ENCODE measurements at places on chromosomes 5 and 9.

GRCh38 chr5:22986281-22986680 is 133.1 kb upstream of the CDH12 start:
- DNase-seq = no peak

- DNase-seq = no peak
These were observed 180.7 kb upstream of the RAI14 start for GRCh38 chr5:34475249-34475966.

DNA sequence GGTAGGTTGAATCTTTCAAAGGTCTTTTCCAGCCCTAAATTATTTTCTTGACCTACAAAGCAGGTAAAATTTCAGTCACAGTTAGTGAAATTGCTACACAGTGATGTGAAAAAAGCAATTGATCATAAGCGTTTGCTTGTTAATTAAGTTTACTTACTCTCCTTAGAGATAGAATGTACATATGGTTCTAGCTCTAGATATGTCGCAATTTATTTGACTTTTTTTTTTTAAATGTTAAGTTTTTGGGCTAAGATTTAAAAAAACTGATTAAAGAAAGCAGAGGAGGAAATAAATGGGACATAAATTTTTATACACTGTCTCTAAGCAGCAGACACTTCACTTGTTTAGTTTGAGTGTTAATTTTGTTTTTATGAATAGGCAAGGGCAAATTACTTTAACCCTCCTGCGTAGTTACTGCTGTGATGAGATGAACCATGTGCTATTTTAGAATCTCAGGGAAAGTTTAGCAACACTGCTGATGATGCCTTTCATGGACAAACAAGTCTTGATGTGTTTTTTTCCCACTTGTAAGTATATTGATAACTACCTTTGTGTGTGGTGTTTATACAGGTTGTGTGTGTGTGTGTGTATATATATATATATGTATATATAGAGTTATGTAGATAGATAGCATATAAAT is 38.3 kb upstream of the FAM120AOS start:
- no peak for DNase-seq

DNA sequence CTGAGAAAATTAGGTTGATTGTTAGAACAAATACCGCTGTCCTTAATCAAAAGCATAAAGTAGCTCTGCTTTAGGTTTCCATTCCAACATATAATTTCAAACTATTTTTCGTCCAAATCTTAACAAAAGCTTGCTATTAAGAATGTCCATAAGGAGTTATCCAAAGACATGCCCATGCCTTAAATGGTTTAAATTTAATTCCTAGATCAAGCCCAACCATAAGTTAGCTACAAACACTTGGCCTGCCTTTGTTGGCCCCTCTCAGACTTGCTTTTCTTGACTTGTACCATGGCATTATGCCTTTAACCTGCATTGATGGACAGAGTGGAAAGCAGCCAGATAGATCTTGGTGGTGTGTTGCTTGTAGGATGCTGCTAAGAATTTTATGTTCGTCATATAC is 8.8 kb downstream of the GARNL3 start:
- DNase-seq = no peak

DNA sequence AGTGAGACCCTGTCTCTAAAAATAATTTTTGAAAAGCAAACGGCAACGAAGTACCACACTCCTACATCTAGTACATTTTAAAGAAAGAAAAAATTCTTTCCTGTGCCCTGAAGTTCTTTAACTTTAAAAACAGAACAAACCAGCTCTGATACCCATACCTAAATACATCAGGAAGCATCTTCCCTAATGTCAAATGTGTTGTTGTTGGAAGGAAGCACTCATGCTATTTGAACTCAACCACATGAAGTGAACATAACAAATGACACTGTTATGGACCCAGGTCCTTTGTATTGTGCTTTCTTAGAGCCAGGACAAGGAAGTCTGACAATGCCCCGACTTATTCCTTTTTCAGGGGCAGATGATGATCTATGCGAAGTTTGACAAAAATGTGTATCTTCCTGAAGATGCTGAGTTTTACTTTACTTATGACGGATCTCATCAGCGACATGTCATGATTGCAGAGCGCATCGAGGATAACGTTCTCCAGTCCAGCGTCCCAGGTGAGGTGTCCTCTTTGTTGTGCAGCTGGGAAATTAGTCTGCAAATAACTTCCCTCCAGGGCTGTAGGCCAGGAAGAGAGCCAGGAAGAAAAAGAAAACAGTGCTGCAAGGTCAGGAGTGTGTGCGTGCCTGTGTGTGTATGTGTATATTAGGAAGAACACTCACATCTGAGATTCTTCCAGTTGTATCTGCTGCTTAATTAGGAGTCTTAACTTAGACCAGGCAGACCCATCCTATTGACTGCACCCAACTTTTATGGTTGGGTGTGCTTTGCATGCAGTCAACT is 123.7 kb downstream of the ARHGEF28 start:
- DNase-seq = no peak

DNA sequence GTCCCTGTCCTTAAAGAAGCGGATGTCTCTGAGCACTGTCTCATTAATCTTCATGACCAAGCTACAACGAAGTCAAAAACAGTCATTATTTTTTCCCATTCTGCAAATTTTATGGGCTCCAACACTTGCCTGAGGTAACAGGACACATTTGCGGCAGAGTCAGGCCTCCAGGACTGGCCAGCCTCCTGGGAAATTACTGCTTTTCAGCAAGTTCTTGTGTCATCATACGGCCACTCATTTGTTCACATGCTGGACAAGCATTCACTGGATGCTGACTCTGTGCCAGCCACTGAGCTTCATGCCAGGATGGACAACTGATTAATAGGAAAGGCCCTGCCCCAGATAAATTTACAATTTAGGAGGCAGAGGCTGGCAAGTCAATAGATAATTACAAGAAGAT is 305.7 kb downstream of the ACTL7B start:
- no peak for DNase-seq

DNA sequence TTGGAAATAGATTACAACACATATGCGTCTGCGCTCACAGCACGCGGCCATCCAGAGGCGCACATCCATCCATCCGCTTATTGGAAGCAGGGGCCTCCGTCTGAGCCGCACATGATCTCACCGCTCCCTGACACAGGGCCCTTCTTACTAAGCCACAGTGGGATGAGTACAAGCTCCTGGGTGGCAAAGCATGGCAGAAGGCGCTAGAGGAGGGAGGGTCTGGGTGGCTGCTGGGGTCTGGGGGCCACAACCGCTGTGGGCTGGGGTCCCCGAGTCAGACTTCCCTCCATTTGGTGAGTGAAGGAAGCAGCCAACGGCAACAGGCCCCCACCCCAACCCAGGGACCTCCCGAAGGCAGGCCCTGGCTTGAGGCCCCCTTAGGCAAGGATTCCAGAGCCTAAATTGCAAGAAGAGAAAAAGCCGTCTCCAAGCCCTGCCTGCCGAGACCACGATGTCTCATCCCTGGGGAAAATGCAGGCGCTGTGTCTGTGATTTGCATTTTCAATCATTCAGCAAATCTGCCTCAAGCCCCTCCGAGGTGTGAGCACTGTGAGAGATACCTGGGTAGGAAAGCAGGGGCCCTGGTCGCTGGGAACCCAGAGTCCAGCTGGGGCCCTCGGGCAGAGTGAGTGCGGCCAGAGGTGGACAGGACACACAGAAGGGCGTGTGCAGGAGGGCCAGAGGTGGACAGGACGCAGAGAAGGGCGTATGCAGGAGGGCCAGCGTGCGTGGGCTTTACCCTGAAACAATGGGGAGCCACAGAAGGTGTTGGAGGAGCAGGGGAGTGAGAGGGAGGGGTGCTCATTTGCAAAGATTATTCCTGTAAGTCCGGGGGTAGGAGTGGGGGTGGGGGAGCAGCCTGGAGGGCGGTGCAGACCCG is 135.7 kb downstream of the OLFM1 start:
- no peak for DNase-seq

Measured in iPS-NIHi11 (cell line).